ENCODE measurements at places on chromosomes 3 and 15.
A peak's percentile ranks its signal among the peaks of the same experiment; 100 is the strongest.

DNA sequence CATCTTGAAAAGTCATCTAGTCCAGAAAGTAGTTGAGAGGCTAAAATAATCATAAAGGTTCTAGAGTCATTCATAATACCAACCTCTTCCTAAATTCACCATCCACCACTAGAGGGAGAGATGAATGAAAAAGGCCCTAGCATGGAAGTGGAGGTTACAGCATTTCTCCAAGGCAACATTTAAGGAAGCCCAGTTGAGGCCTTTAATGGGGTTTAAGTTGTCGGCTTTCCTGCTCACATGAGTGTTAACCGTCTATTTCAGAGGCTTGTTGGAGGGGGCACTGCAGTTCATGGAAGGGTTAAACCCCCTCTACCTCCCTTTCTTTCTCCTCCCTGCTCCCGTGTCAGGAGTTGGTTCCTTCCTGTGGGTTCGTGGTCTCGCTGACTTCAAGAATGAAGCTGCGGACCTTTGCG lies 3.8 kb upstream of the SLCO3A1 start:
- peak; percentile 25 for DNase-seq

GRCh38 chr3:42071904-42072812 lies 19.0 kb upstream of the TRAK1 start:
- DNase-seq: peak; percentile 64

DNA sequence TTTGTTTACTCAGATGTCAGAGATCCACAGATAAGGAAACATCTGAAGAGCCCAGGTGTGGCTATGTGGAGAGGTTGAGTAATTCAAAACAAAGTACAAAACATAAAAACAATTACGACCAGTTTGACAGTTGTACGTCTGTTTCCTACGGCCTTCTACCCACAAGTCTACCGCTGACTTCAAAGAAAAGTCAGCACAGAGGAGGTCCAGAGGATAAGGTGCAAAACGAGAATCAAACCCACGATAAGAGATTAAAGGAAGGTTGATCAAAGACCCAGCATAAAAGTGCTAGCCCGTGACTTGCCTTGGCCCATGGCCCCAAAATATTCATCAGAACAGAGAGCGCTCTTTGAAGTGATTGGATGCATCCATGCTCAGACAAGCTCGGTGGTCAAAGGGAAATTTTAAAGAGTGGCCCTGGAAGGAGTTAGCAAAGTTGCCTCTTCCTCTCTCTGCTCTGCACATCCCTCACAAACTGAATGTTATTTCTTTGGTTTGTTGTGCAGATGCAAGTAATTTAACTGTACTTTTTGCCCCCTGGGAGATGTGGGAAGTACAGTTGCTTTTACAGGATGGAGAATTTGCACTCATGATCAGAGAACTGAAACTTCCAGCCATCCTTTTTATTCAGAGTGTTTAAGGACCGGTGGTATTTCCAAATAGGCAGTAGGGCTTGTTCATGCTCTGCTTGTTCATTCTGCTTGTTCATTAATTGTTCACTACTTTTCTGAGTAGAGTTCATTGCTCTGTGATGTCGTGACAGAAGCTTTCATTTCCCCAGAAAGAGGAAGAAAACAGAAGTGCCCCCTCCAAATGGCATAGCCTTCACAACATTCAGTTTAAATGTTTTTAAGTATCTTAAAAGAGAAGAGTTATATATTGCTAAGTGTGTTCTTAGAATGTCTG lies 31.1 kb downstream of the MME start:
- DNase-seq: no peak

GRCh38 chr15:85485956-85486567 lies 105.7 kb downstream of the AKAP13 start:
- DNase-seq: no peak

GRCh38 chr3:69890691-69891090 lies 108.8 kb upstream of the SAMMSON start:
- no peak for DNase-seq

- peak; percentile 74 for DNase-seq
Observed at GRCh38 chr15:82942691-82943090, 9.8 kb downstream of the HOMER2 start.

GRCh38 chr3:154018100-154018696 lies 103.0 kb upstream of the ARHGEF26 start:
- peak; percentile 5 for DNase-seq

DNA sequence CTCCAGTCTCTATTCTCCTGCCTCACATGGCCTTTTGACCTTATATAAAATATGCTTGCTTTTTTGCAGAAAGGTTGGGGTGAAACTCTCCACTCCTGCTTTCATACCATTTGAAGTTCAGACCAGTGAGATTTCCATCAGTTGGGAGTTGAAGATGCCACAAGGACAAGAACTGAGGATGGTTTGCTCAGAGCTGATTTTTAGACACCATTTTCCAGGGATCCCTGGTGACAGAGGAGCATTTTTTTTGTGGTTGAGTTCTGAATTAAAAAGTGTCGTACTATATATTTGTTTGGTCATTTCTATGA lies 8.8 kb upstream of the TM4SF1 start:
- no peak for DNase-seq

Measured in H54 (cell line).